ENCODE measurements at places on chromosomes 2 and 18.
A peak's percentile ranks its signal among the peaks of the same experiment; 100 is the strongest.

DNA sequence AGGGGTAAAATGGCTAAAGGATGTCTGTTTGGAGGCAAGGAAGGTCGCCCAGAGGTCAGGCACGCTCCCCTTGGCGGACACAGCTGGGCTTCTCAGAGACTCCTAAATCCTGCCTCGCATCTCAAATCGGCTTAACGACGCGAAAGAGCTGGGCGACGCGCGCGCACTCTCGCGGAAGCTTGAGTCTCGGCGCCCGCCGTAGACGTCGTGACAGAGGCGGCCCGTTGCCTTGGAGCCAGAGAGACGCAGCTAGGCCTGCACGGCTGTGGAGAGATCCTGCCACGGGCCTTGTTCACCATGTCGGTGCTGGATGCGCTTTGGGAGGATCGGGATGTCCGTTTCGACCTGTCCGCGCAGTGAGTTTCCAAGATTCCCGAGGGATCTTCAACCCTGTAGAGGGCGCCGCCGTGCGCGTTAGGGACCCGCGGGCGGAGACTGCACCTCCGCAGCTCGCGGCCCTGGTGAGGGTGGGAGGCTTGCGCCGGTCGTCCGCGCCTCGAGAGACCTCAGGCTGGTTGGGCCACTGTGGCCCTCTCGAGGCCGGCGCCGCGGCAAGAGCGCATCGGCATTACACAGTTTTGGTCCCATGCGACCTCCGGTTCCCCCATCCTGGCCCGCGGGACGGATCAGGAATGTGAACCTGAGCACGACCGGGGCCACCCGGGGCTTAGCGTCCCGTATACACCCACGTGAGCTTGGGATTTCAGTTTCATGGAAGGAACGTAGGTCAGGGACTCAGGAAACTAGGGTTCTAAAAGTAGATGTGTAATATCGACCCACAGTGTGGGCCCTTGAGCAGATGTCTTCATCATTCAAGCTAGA, at the start of gene BBS5:
BBS5 (plus strand) TSS at position 238 of the 822 bp plus-strand sequence; CDS start at position 298, 60 bp downstream.
- peak; percentile 32 for DNase-seq

DNA sequence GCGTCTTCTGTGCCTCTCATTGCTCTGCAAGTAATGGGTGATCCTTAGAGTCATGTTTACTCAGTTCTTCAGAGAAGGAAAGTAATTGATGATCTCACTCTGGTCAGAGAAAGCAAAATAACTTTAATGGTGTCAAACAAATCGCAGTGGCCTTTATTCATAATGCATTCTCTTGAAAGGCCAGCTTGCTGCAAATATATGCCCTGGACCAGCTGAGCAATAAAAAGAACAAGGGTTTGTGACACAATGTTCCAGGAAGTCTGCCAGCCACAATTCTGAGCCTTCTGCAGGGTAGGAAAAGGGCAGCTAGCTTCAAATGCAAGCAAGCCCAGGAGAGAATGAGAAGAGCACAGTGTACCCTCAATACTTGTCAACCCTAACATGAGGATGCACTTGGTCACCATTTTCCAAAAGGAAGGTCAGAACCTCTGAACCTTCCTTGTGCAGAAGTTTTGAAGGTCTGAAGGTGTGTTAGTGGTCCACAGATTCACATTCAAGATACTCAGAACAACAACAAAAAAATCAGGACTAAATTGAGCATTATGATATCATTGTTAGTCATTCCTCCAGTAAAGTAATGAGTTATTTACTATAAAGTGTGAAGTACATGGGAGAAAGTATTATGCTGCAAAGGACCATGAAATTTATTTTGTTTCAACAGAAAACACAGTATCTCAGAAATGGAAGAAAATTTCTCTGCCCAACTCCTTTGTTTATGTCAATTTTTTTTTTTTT, 355.6 kb downstream of the PAX3 start:
- DNase-seq, result no peak

DNA sequence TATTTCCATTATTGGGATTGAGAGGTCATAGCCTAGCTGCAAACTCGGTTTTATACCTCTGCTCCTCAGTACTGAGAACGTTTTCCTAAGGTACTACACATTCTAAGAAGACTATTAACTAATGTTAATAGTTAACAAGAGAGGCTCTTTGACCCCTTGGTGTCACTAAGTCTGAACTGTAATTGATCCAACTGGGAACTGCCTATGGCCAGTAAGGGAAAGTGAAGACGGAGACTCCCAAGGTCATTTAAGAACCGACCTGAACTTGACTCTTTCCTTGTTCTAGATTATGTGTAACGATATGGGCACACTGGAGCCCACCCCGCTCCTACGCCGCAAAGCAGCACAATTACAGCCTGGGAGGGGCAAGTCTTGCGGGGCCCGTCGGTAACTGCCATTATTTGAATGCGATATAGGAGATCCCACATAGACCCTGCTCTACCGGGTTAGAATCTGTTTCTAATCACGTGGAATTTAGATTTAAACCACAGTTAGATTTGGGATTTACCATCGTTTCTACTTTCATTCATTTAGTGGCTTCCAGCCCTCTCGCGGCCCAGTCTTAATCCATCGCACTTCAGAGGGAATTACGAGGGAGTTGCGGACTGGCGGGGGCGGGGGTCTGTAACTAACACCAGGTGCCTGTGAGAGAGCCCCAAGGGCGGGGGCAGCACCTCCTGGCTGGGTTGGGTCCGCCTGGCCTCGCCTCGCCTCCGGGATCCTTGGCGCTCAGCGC, 84.1 kb upstream of the EPB41L3 start:
- no peak for DNase-seq

- no peak for DNase-seq
Measured at GRCh38 chr2:71784734-71785511, 331.6 kb downstream of the DYSF start.

GRCh38 chr2:161990741-161991140, 83.3 kb downstream of the DPP4 start:
- DNase-seq, result no peak

- DNase-seq, result no peak
Measured at GRCh38 chr2:134103196-134103595, 150.7 kb upstream of the MGAT5 start.

- peak; percentile 14 for DNase-seq
Measured at GRCh38 chr2:147511491-147511948, 333.3 kb upstream of the ACVR2A start.

DNA sequence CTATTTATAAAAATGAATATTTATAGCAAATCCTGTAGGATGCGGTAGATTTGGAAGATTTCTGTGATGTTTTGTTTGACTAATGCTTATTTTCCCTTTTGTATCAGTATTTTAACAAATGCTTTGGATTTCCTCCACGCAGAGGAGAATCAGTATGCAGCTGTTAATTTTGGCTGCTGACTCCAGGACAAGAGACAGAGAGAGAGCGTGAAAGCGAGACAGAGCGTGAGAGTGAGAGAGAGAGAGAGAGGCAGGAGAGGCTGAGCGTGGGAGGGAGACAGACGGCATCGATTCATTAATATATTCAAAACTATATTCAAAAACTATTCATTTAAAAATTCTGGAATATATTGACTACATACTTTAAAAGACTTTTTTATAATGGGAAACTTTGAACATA, 62.5 kb downstream of the RRM2 start:
- no peak for DNase-seq

DNA sequence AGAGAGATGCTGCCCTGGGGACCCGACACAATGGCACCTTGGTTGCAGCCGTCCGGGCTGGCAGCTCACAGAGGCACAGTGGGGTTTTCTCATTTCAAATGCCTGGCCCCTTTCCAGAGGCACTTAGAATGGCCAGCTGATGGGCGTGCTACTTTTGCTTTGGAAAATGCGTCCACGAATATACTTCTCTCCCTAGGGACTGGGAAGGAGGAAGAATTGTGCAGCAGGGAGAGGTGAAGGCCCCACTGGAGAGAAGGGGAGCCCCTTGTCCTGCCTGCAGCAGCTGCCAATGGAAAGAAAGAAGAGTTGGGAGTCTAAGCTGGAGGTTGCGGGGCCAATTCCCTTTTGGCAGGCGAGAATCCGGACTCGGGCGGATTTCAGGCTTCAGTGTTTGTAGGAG, 1.1 kb upstream of the MAL start:
- DNase-seq, result no peak

DNA sequence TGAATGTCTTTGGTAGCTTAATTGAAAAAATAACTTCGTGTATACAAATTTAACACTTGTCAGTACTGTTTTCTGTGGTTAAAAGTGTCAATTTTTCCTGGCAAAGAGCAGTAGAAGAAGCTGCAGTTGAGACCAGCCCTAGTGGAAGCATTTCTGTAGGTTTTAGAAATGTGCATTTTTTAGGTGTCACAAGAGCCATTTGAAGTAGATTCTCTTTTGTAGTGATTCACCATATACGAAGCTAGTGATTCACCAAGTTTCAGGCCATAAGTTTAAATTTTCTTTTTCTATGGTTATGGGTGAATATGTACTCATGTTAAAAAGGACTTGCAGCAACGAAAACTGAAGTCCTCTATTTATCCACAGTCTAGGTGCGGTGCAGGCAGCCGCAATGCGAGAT, 4.2 kb downstream of the NABP1 start:
- no peak for DNase-seq

DNA sequence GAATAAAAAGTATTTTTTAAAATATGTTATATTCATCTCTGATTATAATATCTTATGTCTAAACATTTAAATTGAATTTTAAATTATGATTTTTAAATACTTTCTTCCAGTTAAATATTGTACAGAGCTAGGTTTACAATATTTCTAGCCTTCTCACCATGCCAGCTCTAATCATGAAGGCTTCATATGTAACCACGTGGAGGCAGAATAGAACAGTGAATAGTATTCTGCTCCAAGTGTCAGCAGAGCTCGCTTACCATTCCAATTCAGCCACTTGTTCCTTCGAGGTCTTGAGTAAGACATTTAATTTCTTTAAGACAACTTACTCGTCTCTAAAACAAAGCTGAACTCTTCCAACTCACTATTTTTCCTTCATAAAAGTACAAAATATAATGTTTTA, 871.8 kb downstream of the SUCLG1 start:
- DNase-seq, result no peak

- DNase-seq, result no peak
Measured at GRCh38 chr2:219574484-219575311, 2.6 kb downstream of the INHA start.

Measured in hematopoietic multipotent progenitor cell (in vitro differentiated cells).